ENCODE measurements at places on chromosomes 5 and 9.

DNA sequence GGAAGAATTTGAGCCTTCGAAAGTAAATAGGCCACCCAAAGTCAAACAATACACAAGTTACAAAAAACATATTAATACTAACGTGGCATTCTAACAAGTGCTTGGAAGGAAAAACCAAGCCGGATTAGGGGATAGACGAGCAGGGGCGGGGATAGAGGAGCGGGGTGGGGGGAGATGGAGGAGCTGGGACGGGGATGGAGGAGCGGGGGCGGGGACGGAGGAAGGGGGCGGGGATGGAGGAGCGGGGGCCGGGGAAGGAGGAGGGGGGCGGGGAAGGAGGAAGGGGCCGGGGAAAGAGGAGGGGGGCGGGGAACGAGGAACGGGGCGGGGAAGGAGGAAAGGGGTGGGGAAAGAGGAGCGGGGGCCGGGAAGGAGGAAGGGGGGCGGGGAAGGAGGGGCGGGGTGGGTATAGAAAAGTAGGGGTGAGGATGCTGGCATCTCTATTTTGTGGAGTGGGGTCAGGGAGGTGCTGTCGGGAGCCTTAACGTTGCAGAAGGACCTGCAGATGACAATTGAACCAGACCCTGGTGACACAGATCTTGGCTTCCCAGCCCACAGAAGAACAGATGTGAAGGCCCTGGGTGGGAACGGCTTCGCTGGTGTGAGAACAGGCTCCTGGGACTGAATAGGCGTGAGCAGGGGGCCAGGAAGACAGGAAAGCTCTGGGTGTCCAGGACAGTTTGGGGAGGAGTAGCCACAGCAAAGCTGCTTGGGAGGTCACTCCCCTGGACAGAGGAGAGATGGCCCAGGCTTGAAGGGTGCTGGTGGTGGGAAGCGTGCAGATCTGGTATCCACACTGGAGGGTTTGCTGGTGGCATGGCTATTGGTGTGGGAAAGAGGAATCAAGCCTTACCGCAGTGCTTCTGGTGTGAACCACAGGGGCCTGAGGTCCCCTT is 233.3 kb upstream of the DAP start:
- no peak for DNase-seq

DNA sequence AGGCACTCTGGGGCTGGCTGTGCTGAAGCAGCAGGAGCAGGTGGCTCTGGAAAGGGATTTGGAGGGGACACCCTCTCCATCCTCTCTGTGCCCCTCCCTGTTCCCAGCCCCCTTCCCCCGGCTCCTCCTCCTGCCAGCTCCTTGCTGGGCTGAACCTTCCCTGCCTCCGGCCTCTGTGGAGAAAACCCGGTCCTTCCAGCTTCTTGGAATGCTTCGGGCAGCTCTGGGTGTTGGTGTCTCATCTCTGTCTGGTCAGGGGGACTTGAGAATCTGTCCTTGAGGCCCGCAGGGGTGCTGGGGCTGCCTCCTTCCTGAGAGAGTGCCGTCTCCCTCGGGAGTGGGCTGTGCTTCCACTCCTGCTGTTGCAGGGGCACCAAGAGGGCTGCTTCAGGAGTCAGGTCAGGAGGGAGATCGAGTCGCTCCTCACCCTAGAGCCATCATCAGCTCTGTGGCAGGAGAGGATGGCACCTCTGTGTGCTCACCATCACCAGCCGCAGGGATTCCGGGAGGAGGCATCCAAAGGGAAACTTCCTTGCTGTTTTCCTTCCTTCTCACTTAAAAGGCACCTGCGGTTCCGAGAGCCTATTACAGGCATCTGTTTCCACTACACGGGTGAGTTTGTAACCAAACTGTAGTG is 30.6 kb downstream of the NDUFS6 start:
- no peak for DNase-seq

GRCh38 chr9:18979367-18979766 is 53.6 kb downstream of the SAXO1 start:
- DNase-seq: no peak

- no peak for DNase-seq
Observed at GRCh38 chr5:102375272-102375671, 79.2 kb upstream of the SLCO4C1 start.

- DNase-seq: no peak
Observed at GRCh38 chr9:30771760-30772159, 1612.7 kb upstream of the ACO1 start.

GRCh38 chr9:14907696-14908095 is 2.5 kb downstream of the FREM1 start:
- DNase-seq: no peak

Measured in DMS 273 treated with DMSO at 0.1 percent for 48 hours (cell line).